Mucosa of gallbladder (tissue), 1 donor: ENCODE measurements at places on chromosomes 7 and 10. TPM values are rescaled to one million over a fixed set of nuclear protein-coding genes. Genes with fewer than 3 reads are reported as not detected.

- no peak for DNase-seq
Observed at GRCh38 chr10:1874533-1874932, 137.2 kb upstream of the ADARB2 start.

DNA sequence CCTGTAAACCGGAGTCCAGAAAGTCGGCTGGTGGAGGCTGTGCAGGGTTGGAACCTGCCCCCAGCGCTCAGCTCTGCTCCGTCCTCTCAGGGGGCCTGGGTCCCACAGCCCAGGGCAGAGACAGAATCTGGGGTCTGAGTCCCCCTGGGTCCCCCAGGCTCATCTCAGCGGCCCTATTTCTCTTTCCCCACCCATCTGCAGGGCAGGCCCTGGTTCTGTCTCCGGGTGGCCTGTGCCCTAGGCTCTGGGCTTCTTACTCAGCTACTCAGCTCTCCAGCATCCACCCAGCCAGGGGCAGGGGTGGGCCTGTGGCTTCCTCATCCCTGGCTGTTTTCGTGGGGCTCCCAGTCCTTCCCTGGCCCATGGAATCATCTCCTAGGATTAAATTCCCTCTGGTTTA lies 183.4 kb downstream of the ADARB2 start:
- no peak for DNase-seq

GRCh38 chr10:50605951-50606270 lies 17.8 kb downstream of the SGMS1 start:
- no peak for DNase-seq

GRCh38 chr7:27746978-27747377 lies 7.0 kb downstream of the TAX1BP1 start:
- DNase-seq = no peak

DNA sequence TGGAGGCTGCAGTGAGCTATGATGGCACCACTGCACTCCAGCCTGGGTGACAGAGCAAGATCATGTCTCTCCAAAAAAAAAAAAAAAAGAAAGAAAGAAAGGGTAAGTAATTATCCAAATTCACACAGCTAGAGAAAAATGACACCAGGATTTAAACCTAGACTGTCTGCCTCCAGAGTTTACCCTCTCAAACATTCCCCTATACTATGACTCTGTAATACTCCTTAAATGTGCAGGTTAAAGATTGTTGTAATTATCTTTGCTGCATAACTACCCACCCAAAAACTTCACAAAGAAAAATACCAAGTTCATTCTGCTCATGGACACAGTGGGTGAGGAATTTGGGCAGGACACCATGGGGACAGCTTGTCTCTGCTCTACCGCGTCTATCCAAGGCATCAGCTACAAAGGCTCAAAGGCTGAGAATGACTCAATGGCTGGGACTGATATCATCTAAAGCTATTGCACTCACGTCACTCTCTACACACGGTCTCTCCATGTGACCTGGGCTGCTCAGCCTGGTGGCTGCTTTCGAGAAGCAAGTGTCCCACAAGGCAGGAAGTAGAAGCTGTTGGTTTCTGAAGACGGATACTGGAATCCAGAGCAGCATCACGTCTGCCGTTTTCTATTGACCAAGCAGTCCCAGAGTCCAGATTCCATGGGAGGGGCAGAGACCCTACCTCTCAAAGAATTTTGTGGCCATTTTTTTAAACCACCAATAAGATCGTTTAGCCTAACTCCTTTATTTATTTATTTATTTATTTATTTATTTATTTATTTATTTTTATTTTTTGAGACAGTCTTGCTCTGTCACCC lies 185.7 kb upstream of the AUTS2 start:
- peak; percentile 40 for DNase-seq

PRSS37 gene
- not detected for total RNA-seq

WDFY4 gene
- 8.7 TPM for total RNA-seq

DNA sequence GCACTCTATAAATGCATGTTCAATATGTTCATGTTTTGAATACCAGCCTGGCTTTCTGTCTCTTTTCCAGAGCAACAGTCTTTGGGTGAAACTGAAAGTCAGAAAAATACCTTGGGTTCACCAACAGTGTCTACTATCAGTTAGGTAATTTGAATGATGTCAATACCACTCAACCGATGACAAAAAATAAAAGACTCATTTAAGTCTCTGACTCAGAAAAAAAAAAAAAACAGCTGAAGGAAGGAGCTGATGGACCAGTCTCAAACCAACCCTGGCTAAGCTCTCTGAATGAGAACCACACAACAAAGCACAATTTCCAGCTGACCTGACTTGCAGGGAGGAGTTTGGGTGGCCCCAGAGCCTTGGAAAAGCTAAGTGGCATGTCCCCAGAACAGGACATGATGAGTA lies 42.5 kb downstream of the ABLIM1 start:
- DNase-seq = no peak

DNA sequence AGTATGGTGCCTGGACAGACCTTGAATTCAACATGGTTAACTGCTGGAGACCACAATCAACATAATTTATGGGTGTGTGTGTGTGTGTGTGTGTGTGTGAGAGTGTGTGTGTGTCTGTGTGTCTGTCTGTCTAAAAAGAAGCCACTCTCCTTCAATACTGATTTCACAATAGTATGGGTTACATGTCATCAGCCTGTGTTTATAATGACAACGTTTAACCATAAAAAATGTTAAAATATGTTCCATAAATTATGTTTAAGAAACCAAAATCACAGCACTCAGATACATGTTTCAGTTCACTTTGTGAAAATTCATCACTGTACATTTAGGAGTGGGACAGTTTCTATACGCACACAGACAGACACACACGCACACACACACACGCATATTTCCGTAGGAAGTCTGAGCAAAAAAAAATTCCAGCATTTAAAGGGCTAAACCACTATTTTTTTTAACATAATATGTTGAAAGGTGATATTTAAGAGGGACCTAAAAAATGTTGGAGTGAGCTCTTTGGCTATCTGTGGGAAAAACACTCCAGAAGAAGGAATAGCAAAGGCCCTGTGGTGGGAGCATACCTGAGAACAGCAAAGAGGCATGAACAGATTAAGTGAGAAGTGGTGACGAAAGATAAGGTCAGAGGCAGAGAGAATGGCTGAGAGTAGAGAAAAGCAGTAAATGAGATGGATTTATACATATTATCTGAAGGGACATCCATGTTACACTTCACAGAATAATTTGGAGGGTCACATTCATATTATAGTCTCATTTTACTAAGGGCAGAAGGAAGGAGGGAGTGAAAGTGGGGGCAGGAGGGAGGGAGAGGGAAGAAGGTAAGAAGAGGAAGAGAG lies 10.9 kb downstream of the PDZD8 start:
- DNase-seq = no peak

CDH23 gene
- 5.1 TPM for total RNA-seq

GRCh38 chr7:14235056-14235455 lies 245.6 kb upstream of the ETV1 start:
- no peak for DNase-seq

DNA sequence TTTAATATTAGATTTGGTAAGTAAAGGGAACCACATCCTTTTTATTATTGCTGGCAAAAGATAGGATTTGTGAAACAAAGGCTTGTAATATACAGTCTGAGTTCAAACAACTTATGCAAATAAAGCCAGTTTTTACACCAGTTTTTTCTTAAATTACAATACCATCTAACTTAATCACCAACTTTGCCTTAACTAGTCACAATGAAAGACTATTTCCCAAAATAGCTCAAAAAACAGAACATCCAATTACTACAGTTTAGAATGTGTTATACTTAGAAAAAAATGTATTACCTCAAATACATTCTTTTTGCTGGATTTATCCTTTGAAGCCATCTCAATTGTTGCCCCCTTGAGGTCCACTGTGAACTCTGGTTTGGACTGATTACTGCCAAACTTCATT lies 108.5 kb downstream of the ARHGAP12 start:
- no peak for DNase-seq
